GM12878 (cell line): ENCODE measurements at places on chromosomes 2 and 18. TPM values are rescaled to one million over a fixed set of nuclear protein-coding genes. Genes with fewer than 3 reads are reported as not detected.
A peak's percentile ranks its signal among the peaks of the same experiment; 100 is the strongest.

DNA sequence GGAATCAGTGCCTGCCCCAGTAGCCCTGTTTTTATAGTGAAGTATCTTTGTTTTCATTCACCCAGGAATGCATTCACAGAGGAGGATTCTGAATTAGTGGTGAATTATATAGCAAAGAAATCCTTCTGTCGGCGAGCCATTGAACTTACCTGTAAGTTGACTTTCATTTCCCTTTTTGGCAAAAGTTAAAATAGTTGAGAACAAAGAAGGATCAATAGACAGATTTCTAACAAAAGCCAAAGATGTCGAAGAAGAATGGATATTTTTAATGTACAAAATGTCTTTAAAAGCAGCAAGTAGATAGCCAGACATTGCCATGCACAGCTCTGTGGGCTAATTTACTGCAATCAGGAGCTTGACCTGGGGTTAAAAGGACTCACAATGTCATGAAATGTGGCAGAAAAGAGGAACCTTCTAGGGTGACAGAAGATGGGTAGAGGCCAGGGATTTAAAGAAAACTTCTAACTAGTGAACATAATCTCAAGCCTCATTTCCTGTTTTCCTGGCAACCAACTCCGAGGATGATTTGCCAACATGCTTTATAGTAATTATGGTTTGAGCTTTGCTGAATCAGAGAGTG, 53.8 kb upstream of the TMEM87B start:
- DNase-seq: peak; percentile 24

ERFE gene
- total RNA-seq: not detected in 2 replicates

- DNase-seq: no peak
Measured at GRCh38 chr2:50415392-50415791, 616.5 kb downstream of the NRXN1 start.

GRCh38 chr2:112579241-112579640, 5.2 kb upstream of the CHCHD5 start:
- DNase-seq: no peak

DNA sequence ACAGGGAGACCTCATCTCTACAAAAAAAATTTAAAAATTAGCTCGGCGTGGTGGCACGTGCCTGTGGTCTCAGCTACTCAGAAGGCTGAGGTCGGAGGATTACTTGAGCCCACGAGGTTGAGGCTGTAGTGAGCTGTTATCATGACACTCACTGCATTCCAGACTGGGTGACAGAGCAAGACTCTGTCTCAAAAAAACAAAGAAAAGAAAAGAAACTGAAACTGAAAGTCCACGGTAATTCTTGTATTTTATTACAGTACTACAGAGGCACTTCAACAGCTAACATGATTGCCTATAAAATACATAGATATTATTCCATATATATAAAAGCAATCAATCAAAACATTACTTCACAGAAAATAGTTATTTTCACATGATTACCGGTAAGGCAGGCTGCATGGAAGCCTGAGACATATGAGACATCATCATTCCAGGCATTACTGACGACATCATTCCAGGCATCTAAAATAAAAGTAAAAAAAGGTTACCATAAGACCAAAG, 23.1 kb downstream of the PRPF40A start:
- no peak for DNase-seq
